Smooth muscle cell of bladder (primary cell): ENCODE measurements at places on chromosomes 7 and 10. TPM values are rescaled to one million over a fixed set of nuclear protein-coding genes. Genes with fewer than 3 reads are reported as not detected.

Gene PITX3
- total RNA-seq = 0.14 and 0.18 TPM in 2 replicates

Gene SLC26A3
- total RNA-seq = not detected in 2 replicates

Gene HDAC9
- 2.6 and 5.5 TPM in 2 replicates for total RNA-seq

Gene PKD1L1
- under 0.01 and 0.09 TPM in 2 replicates for total RNA-seq

Gene A1CF
- not detected in 2 replicates for total RNA-seq

Gene CCL26
- total RNA-seq = 4.8 and 6.2 TPM in 2 replicates

Gene CNOT4
- 8.4 and 9.4 TPM in 2 replicates for total RNA-seq

Gene PILRA
- total RNA-seq = 0.18 and 0.28 TPM in 2 replicates

Gene ITPRID1
- total RNA-seq = not detected in 2 replicates

Gene LIPA
- 45.8 and 64.1 TPM in 2 replicates for total RNA-seq

Gene CTTNBP2
- total RNA-seq = 0.28 and 2.3 TPM in 2 replicates

Gene SKIDA1
- 0.28 TPM in 2 replicates for total RNA-seq

Gene NCOA4
- total RNA-seq = 208 and 235 TPM in 2 replicates

Gene PDSS1
- 3.7 and 3.9 TPM in 2 replicates for total RNA-seq

Gene LIPF
- not detected in 2 replicates for total RNA-seq

Gene CYP26C1
- total RNA-seq = under 0.01 TPM in 2 replicates

Gene TRIM4
- 24.5 and 34.3 TPM in 2 replicates for total RNA-seq

Gene AOAH
- total RNA-seq = not detected in 2 replicates

Gene TUBB8
- under 0.01 TPM in 1 of 2 replicates, not detected in the other for total RNA-seq

Gene HOXA10
- 6.5 and 11.8 TPM in 2 replicates for total RNA-seq

Gene HYAL4
- total RNA-seq = not detected in 2 replicates

Gene SVOPL
- not detected in 2 replicates for total RNA-seq

Gene SOSTDC1
- not detected in 2 replicates for total RNA-seq
